ENCODE measurements at places on chromosomes 12 and 14.

- DNase-seq: no peak
These were observed 20.5 kb downstream of the MEG3 start for GRCh38 chr14:100846309-100846859.

GRCh38 chr14:93914278-93914677 lies 12.9 kb upstream of the FAM181A start:
- DNase-seq: no peak

DNA sequence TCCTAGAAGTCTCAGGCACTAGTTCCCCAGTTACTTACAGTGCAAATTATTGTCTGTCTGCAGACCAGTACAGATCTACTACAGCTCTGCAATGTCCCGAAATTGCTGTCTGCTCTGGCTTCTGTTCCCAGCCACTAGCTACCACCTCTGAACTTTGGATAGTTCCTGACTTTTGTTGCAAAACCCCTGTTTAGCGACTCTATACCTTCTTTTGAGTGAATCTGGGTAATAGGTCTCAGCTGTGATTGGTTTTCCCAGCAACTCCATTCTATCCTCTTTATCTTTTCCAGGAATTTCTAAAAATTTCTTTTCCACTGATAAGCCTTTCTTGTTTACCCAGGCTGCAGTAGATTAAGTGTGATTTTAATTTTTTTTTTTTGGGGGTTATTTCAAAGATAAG lies 16.8 kb downstream of the KCNJ8 start:
- DNase-seq: no peak

GRCh38 chr14:99722741-99723140 lies 38.6 kb downstream of the CYP46A1 start:
- DNase-seq: no peak

DNA sequence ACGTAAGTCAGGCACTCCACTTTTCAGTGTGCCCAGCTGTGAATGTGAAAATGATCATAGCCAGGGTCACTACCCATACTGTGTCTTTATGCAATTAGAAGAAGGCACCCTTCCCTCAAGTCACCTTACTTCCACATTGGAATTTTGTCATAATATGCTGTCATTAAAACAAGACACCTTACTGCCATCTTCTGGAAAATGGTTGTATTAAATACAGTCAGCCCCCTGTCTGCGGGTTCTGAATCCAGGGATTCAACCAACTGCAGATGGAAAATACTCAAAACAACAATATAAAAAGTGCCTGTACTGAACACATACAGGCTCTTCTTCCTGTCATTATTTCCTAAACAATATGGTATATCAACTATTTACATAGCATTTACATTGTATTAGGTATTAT lies 70.2 kb upstream of the TBX5 start:
- DNase-seq: no peak

- DNase-seq: no peak
These were observed 27.7 kb downstream of the UBR7 start for GRCh38 chr14:93234798-93235197.

All from SK-N-MC (cell line).